ENCODE measurements at places on chromosomes 3 and 15. TPM values are rescaled to one million over a fixed set of nuclear protein-coding genes. Genes with fewer than 3 reads are reported as not detected.

GRCh38 chr3:80391573-80391972 lies 623.8 kb upstream of the ROBO1 start:
- DNase-seq, result no peak

DNA sequence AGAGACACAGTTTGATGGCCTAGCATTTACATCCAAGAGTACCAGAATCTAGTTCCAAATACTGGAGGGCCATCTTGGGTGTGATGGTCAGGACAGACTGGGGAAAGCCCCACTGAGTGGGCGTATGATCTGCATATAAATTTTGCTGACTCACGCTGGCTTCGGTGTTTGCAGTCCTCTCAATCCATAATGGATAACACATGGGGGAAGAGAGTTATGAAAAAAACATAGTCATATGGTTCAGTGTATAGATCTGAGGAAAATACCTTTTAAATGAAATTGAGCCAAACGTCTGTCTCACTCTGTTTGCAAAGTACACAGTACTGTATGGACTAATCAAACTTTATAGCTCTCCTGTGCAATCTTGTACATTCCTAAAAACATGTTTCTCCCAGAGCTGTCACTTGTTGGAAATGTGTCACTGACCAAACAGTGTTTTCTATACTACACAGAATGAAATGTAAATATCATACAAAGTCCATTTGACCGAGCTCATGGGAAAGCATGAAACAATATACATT lies 125.3 kb upstream of the THBS1 start:
- no peak for DNase-seq

DNA sequence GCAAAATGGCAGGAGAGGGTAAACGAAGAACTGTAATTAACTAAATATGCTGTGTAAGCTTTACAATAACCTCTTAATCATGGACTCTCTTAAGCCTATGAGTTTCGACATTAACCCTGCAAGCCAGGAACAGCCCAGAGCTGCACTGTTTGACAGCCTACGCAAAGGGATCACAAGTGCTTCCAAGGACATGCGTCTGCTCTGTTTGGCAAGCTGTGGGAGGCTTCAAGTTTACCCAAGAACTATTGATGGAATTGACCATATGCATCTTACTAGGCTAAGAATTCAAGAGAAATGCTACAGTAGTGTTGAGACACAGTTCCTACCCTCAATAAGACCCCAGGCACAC lies 66.0 kb downstream of the PDZRN3 start:
- no peak for DNase-seq

DNA sequence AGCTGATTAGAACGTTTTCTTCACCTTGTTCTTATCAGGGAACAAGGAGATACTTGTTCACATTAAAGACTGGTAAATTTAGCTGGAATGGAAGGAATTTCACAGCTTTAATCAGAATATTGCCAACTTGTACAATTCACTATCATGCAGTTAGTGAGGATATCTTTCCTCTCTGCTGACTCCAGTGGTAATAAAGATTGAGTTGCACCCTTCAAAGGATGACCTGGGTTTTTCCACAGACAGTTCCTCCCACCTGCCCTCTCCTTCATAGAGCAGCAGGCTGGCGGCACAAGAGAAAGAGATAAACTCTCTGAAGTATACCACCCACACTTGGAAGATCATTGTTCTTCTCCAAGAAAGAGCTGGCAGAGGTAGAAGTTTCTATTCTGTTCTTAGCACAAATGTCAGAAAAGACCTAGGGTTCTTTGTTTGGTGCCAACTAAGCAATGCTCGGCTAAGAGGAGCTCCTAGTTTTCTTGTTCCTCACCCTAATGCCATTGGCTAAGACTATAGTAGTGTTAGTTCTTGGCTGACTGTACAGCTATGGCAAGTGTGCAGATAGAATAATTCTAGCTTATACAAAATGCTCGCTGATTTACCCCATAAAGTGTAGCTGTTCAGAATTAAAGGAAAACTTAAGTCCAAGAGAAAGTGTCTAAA lies 169.1 kb downstream of the CLSTN2 start:
- no peak for DNase-seq

DNA sequence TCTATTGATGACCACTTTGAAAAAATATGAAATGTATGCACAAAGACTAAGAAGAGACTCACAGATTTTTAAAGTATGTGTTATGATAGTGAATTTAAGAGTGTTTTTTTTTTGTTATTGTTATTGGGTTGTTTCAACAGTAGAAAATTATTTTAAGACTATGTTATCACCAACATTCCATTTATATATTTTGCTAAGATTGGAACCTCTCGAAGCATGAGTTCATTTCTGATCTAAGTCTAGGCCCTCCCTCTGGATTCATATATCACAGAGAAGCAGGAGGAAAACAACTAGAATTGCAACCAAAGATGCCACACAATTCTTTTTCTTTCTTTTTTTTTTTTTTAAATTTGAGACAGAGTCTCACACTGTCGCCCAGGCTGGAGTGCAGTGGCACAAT lies 46.8 kb downstream of the ITGB5 start:
- DNase-seq, result no peak

- DNase-seq, result no peak
These were observed 69.3 kb upstream of the RGMA start for GRCh38 chr15:93158097-93158900.

Gene MAPKBP1
- polyA plus RNA-seq, result 11.0 TPM

Gene COL7A1
- polyA plus RNA-seq, result 1.5 TPM

Gene SIDT1
- 1.8 TPM for polyA plus RNA-seq

Gene CP
- polyA plus RNA-seq, result 8.1 TPM

Data from brain (organoid and tissue), 16 donors.